ENCODE measurements at places on chromosomes 16 and 17.

DNA sequence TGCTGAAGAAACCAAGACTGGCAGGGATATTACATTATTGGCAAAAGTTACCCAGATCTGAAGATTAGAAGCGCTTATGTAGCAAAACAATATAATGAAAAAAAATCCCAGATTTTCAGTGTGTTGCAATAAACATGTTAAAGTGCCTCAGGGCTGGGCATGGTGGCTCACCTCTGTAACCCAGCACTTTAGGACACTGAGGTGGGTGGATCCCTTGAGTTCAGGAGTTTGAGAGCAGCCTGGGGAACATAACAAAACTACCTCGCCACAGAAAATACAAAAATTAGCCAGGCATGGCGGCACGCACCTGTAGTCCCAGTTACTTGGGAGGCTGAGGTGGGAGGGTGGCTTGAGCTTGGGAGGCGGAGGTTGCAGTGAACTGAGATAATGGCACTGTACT lies 6.8 kb downstream of the ZNF207 start:
- no peak for DNase-seq

- DNase-seq = no peak
Measured at GRCh38 chr16:14155572-14156190, 84.6 kb downstream of the MRTFB start.

DNA sequence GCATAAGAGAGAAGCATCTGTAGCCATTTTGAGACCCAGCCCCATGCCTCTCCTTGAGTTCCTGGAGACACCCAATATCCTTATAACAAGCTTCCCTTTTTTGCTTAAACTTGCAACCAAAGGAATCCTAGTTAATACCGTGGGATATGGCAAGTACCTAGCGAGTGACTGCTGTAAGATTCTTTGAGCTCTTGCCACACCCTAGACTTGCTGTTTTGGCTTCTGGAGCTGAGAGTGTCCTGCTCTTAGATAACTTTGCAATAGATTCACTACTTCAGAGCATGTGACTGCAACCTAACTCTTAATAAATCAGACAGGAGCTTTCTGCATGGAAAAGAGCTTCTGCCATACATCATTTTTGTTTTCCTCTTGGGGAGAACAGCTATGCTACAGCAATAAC lies 58.3 kb downstream of the AKAP1 start:
- DNase-seq = no peak

DNA sequence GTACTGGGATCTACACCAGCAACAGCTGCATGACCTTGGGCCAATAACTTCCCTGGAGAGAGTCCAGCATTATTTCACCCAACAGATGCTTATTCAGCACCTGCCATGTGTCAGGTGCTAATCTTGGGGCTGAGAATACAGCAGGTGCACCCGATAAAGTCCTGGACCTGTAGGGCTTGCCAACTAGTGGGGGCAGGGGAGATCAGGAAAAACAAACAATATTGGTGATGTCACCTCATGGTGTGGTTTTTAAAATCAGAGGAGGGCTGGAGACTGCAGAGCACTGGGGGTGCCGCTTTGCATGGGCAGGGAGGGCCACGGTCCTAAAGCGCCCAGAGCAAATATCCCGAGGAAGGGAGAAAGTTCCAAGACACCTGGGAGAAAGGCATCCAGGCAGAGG lies 218.8 kb downstream of the C16orf95 start:
- no peak for DNase-seq

DNA sequence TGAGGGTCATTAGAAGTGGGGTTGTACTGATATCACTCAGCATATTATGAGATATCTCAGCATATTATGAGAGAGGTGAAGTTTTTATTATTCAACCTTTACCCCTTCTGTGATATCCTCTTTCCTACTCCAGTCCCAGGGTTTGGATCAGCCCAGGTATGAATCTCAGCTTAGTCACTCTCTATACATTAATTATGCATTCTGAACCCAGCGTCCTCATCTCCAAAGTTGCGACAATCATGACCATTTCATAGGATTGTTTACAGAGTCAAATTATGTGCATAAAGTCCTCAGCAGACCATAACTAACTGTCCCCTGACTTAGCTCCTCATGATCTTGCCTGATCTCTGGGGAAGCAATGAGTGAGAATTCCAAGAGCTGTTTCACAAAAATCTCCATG lies 20.5 kb upstream of the BLMH start:
- no peak for DNase-seq

GRCh38 chr16:69934751-69935150 lies 16.4 kb upstream of the CLEC18A start:
- DNase-seq = no peak

GRCh38 chr16:49590166-49590871 lies 216.7 kb downstream of the C16orf78 start:
- DNase-seq = no peak

GRCh38 chr17:64767269-64767997 lies 105.3 kb upstream of the SMURF2 start:
- no peak for DNase-seq

DNA sequence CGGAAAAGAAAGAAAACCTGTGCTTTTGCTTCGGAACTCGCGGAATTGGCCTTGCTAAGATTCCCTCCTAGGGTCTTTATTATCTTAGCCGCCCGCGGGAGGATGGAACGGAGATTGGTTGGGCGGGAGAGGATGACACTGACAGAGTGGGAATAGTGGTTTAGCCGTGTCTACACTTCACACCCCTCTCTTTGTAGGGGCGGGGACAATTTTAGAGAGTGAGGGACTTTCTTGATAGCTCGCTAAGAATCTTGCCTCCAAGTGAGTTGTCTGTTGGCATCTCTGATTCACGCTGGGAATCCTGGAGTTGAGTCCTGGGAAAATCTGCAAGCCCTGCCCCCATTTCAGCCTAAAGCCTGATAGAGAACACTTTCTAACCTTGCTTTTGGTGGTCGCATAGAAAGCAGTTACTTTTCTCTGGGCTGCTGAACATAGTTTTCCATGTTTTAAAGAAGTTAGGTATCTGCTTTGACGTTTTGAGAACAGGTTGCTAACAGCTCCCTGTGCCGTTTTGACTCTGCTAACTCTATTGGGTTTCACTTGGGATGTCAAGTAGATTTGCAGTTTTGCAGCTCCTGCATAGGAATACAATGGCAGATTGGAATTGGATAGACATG lies 697 bp downstream of the NOL11 start:
- no peak for DNase-seq

DNA sequence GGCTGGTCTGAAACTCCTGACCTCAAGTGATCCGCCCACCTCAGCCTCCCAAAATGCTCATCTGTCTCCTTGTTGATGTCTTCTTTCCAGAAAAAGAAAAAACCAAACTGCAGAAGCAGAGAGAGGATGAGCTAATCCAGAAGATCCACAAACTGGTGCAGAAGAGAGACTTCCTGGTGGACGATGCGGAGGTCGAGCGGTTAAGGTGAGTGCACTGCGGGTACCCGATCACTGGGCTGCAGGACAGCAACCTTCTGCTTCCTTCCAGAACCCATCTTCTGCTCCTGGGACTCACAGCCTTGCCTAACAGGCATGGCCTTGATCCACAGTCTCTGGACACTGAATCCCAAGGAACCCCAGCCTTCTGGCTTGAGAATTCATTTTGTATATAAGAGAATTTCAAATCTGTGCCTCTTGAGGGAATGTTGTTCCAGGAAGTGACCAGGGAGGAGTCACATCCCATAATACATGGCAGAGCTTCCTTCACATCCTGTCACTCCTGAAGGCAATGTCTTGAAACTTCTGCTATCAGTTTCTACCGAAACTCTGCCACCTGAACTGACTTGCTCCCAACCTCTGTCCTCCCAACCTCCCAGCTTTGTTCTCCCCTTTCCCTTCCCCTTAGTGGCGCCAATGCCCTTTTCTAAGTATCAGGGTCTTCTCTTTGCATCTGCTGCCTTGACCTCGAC lies 61.7 kb downstream of the MARF1 start:
- DNase-seq = no peak

- no peak for DNase-seq
Measured at GRCh38 chr16:21698169-21699032, 34.6 kb downstream of the OTOA start.

DNA sequence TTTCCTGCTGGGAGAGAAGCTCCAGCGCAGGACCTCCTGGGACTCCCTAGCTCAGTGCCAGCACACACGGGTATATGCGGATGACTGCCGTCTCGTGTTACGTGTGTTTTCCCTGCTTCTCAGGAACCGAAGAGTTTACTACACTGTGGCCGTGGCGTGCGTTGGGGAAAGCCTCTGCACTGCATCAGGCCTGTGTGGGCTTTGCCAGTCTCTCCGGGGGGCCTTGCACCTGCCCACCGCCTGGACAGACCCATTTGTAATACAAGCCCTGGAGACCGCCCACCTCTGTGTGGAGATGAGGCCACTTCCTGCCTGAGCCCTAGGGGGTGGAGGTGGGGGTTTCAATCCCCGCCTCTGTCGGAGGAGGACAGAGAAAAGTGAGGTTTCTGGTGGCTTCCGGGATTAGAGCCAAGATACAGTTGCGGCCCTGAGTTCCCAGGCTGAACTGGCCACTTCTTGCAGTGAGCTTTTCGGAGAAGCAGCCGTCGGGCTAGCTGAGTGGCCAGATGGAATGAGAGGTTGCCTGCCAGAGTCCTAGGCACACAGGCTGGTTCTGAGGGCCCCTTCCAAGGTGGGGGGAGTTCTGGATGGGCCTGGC lies 43.4 kb upstream of the GSE1 start:
- no peak for DNase-seq

GRCh38 chr17:64094412-64094811 lies 35.5 kb downstream of the ERN1 start:
- no peak for DNase-seq

GRCh38 chr17:38703742-38704605 lies 1.1 kb upstream of the MLLT6 start:
- DNase-seq = no peak

DNA sequence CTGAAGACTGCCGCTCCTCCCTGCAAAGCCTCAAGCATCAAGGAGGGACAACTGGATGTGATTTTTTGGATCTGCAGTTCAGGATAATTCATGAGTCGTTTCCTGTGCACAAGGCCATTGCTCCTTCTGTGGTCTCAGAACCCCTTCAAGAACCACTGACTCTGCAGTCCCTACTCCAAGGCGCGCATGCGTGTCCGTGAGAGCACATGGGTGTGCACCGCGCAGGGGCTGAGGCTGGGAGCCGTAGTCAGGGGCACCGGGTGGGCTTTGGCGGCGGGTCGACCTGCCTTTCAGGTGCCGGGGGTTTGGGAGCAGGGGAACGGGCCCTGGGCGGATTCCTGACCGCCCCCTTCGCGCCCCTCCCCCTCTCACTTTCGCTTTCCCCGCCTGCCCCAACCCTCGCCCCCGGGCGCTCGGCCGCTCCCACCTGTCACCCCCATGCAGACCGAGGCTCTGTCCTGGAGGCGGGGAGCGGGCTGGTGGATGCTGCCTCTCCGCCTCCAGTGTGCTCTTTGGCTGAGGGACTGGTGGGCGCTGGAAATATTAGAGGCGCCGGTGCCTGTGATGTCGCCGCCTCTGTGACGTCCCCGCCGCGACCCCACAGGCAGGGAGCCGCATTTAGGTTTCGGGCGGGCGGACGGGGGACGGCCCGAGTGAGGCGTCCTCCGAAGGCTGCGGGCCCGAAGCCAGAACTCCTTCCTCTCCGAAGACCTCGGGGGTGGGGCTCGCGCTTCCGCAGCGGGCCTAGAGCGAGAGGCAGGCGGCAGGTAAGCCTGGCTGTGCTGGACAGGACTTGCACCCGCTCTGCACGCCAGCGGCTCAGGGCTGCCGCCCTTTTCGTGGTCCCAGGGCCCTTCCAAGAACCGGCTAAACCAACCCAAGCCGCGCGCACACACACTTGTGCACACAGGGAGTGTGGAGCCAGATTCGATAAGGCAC lies at the start of gene SPATA32:
Gene SPATA32 (minus strand): TSS at position 518 of the 939 bp plus-strand sequence. CDS start 78 bp downstream, at position 440.
- DNase-seq = peak; percentile 73

DNA sequence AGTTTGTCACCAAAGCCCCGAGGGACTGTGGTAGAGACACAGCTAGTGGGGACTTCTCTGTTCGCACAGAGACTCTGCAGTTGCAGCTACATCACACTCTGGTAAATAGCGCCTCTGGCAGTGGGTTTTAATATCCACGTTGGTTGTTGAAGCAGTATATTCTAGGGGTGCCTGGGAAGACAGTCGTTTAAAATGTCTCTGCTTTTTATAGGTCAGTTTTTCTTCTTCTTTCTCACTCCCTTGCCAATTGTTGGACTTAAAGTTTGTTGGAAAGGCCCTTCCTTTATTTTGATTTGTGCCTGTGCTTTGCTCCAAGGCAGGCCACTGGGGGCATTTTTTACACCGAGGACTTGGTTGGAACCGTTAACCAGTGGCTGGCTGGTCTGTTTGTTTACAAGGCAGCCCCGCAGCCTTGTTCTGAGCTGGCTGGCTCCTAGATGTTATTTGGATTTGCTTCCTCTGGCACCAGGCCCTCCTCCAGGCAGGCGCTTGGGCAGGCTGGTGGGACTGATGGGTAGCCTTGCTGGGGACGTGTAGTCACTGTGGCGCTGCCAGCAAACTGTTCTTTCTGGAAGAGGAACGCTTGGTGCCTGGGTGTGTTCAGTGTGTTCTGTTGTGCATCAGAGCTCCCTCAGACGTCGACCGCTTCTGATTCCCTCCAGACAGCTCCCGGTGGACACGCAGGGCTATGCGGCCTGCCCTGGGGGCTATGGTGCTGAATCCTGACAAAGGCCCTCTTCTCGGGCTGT lies 218.2 kb upstream of the CHMP6 start:
- peak; percentile 92 for DNase-seq

DNA sequence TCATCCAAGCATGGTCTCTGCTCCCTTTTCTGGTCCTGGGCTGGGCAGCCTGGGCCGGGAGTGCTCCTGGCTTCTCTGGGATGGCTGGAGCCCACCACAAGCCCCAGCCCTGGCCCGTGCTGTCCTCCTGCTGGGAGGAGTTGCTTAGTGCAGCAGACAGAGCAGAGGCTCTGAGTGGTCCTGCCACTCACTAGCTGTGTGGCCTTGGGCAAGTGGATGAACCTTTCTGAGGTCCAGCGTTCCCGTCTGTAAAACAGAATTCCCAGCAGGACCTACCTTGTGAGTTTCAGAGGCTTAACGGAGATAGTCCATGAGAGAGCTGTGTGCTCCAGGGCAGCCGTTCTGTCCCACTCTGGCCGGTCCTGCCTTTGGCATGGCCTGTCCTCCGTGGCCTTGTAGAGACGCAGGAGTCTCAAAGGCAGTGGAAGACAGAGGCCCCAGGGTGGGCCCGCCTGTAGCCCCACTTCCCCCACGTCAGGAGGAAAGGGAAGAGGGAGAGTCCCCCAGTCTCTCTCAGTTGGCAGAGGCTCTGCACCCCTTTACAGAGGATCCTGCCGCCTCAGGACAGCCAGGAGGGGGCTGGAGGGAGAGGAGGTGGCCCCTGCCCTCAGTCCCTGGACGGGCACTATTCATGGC lies 7.8 kb downstream of the MYO15B start:
- no peak for DNase-seq

- no peak for DNase-seq
Measured at GRCh38 chr16:4767872-4768548, 1.0 kb upstream of the ZNF500 start.
